Effector memory CD4-positive, alpha-beta T cell (primary cell): ENCODE measurements at places on chromosomes 3 and 15.

DNA sequence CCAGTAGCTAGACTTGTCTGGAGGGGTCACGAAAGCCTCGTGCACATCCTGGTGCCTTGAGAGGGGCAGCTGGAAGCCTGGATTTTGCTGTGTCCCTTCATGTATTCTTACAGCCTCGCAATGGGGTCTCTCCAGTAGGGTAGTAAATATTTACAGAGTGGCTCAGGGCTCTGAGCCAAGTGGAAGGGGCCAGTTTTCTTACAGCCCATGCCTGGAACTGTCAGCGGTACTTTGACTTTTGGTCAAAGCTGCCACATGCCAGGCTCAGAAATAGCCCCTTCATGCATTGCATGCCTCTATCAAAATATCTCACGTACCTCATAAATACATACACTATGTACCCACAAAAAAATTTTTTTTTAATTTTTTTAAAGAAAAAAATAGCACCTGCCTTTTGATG, 119.2 kb downstream of the OSBPL10 start:
- H3K27ac ChIP-seq, result no peak overlapping the region
- no peaks in the 10 kb centered on the region for H3K4me1 ChIP-seq
- no peaks in the 10 kb centered on the region for H3K27me3 ChIP-seq
- DNase-seq, result no peak

DNA sequence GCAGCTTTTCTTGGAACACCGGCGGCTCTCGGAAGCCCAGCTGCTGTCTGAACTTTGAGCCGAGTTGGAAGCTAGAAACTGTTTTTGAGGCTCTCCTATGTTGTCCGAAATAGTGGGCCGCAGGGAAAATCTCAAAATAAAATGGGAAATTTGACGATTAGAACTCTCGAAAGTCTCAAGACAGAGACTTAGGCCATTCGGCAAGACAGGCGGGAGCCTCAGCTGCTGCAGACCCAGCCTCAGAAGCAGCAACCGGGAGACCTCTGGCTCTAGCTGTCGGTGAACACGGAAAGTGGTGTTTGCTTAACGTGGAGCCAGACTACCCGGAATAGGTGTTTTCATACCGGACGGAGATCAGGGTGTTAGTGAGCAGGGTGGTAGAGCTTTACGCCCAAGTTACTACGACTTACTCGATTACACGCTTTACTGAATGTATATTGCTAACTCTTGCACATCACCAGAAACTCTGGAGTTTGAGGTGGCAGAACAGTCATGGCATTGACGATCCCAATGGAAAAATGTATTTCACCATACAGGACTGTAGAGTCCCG, 357 bp upstream of the MAN2C1 start:
- peak overlapping the region; percentile 93 for H3K27ac ChIP-seq
- H3K27me3 ChIP-seq, result no peaks in the 10 kb centered on the region
- H3K4me1 ChIP-seq, result peaks cover 6% of the 10 kb centered on the region
- DNase-seq, result no peak

- H3K4me3 ChIP-seq, result no peak overlapping the region
- H3K4me1 ChIP-seq, result no peaks in the 10 kb centered on the region
Measured at GRCh38 chr15:39976291-39977274, 42.7 kb downstream of the EIF2AK4 start.

GRCh38 chr15:68430471-68431036, 1.4 kb downstream of the ITGA11 start:
- H3K4me1 ChIP-seq, result no peaks in the 10 kb centered on the region
- H3K4me3 ChIP-seq, result no peak overlapping the region
- H3K27me3 ChIP-seq, result peaks cover 7% of the 10 kb centered on the region
- no peak overlapping the region for H3K27ac ChIP-seq
- no peaks in the 10 kb centered on the region for H3K36me3 ChIP-seq
- DNase-seq, result no peak

DNA sequence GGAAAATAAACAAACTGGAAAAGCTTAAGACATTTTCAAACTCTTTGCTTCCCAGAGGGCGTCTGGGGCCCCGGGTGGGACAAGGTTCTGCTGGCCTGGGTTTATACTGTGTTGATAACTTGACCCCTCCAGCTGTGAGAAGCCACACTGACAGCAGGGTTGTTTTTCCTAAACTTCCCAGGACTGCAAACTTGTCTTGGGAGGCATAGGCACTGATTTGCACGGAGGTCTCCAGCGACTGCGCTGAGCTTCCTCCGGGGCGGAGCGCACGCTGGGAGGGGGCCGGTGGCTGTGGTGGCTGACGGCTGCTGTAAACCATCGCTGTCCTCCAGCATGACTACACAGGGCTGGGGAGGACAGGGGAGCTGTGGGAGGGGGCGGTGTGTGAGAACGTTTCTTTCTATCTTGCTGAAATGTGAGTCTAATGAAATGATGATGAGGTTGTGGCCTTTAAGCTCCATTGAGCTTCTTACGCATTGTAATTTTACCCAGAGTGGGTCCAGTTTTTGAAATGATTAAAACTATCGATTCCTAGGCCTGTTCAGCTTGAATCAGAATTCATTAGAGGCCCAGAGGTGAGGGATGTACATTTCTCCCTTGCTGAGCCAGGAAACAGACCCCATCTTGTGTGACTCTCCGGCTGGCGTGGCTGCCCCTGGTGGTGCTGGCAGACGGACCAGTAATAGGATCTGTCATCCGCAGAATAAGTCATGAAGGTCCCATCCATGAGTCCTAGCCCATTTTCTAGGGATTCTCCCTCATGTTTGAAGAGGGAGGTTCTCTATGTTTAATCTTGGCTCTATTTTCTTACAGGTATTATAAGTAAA, 40.5 kb upstream of the VPS8 start:
- H3K27me3 ChIP-seq, result no peaks in the 10 kb centered on the region
- DNase-seq, result no peak
- H3K4me3 ChIP-seq, result no peak overlapping the region
- H3K27ac ChIP-seq, result no peak overlapping the region
- H3K4me1 ChIP-seq, result no peaks in the 10 kb centered on the region

DNA sequence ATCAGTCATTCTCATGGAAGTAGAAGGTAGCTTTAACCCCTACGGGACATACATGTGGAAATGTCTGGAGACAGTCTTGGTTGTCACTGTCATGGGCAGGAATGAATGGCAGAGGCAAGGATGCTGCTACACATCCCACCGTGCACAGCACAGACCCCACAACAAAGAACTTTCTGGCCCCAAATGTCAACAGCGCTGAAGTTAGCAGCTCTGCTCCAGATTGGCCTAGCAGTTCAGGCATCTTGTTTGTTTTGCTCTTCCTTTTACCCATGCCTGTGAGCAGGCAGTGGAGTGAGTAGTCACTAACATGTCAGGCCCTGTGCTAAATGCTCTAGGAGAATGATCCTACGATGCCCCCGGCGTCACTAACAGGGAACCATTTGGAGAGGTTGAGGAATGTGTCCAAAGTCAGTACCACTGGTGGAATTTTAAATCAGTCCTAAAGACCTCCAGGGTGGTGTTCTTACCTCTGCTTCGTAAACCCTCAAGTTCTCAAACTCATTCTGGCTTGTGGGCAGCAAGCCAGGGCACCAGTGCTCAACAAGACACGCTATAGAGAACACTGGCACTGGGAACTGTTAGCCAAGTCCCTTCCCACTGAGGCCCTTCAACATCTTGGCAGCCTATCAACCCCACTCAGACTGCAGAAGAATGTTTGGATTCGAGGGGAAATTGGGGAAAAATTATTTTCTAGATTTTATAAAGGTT, 142.2 kb downstream of the FOXP1 start:
- H3K27me3 ChIP-seq, result no peaks in the 10 kb centered on the region
- H3K27ac ChIP-seq, result peak overlapping the region; percentile 50
- DNase-seq, result no peak
- no peaks in the 10 kb centered on the region for H3K36me3 ChIP-seq
- H3K4me3 ChIP-seq, result no peak overlapping the region

- no peaks in the 10 kb centered on the region for H3K27me3 ChIP-seq
- no peaks in the 10 kb centered on the region for H3K36me3 ChIP-seq
- DNase-seq, result no peak
- no peak overlapping the region for H3K27ac ChIP-seq
- no peak overlapping the region for H3K4me3 ChIP-seq
- no peaks in the 10 kb centered on the region for H3K4me1 ChIP-seq
Measured at GRCh38 chr3:183434992-183435391, 6.6 kb upstream of the MCF2L2 start.

- no peak overlapping the region for H3K4me3 ChIP-seq
- no peak overlapping the region for H3K27ac ChIP-seq
- H3K27me3 ChIP-seq, result no peaks in the 10 kb centered on the region
Measured at GRCh38 chr15:49817100-49817499, 196.3 kb downstream of the DTWD1 start.

DNA sequence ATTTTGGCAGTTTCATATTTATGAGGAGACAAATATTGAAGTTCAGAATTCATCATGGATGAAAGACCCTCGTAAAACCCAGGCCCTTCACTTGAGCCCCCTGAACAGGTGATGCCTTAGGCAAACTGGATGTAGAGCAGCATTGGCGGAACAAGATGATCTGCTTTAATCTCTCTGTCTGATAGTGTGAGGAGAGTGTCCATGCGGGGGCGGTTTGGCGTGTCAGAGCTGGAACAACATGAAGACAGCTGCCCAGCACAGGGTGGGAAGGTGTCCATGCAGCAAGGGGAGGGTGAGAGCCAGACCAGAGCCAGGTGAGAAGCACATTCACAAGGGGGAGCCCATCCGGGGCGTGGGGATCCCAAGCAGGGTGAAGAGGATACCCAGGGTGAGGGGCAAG, 31.8 kb upstream of the ANP32A start:
- H3K36me3 ChIP-seq, result no peaks in the 10 kb centered on the region
- no peaks in the 10 kb centered on the region for H3K4me1 ChIP-seq
- H3K27ac ChIP-seq, result no peak overlapping the region
- DNase-seq, result no peak
- H3K4me3 ChIP-seq, result no peak overlapping the region

DNA sequence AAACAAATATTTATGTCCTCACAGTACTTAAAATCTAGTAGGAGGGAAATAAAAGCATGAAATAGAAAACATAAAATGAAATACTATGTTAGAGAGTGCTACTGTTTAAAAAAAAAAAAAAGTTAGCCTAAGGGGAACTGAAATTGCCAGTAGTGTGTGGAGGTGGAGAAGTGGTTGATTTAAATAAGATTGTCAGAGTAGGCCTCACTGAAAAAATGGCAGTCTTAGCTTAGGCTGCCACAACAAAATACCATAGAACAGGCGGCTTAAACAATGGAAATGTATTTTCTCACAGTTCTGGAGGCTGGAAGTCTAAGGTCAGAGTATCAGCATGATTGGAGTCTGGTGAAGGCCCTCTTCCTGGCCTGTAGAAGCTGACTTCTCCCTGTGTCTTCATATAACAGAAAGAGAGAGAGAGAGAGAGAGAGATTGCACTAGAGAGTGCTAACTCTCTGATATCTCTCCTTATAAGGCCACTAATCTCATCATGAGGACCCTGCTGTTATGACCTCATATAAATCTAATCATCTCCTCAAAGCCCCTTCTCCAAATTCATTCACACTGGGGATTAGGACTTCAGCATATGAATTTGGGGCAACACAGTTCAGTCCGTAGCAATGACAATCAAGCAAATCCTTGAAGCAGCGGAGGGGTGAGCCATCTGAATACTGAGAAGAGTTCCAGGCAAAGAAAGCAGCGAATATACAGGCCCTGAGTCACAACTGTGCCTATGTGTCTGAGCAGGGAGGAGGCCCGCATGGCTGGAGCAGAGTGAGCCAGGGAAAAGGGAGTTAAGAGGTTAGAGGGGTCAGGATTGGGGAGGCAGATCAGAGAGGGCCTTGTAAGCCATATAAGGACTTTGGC, 23.6 kb upstream of the LRRC34 start:
- no peak overlapping the region for H3K27ac ChIP-seq
- no peaks in the 10 kb centered on the region for H3K4me1 ChIP-seq
- DNase-seq, result no peak

- H3K36me3 ChIP-seq, result no peaks in the 10 kb centered on the region
- DNase-seq, result no peak
- H3K4me3 ChIP-seq, result no peak overlapping the region
Measured at GRCh38 chr3:134367869-134368750, 6.1 kb downstream of the AMOTL2 start.

DNA sequence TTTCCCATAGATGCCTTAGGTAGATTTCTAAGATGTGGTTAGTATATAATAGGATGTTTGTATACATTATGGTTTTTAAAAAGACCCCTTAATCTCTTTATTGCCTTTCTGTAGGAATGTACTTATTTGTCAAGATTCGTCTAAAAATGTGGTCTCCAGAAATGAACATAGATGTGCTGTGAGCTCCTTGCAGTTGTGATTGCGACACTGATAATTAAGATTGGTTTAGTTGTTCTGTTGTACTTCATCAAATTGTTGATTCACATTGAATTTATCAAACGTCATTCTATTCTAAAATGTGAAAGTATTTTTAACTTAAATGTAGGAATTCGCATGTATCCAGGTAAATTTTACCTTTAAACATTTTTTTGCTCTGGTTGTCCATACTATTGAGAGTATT, 51.2 kb downstream of the CMC1 start:
- no peaks in the 10 kb centered on the region for H3K36me3 ChIP-seq
- H3K4me3 ChIP-seq, result no peak overlapping the region
- no peak for DNase-seq
- H3K4me1 ChIP-seq, result no peaks in the 10 kb centered on the region
- no peaks in the 10 kb centered on the region for H3K27me3 ChIP-seq
- no peak overlapping the region for H3K27ac ChIP-seq

DNA sequence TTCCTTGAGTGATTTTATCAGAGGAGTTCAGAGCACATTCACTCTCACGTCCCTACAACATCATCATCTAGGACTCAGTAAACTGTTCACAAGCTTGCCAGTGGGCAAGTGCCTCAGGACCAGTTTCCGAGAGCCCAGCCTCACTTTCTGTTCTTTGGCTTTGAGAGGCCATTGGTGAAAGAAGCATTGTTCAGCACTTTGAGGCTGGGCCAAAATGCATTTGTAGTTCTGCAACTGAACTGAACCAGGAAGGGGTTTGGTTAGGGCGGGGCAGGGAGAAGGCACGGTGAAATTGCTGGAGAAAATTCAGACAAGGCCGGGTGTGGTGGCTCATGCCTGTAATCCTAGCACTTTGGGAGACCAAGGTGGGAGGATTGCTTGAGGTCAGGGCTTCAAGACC, 222.1 kb upstream of the CHRM5 start:
- H3K4me3 ChIP-seq, result no peak overlapping the region
- no peak for DNase-seq
- H3K27me3 ChIP-seq, result no peaks in the 10 kb centered on the region
- H3K36me3 ChIP-seq, result no peaks in the 10 kb centered on the region

GRCh38 chr15:99010768-99011167, 3.2 kb upstream of the PGPEP1L start:
- H3K27ac ChIP-seq, result no peak overlapping the region
- no peak for DNase-seq
- H3K4me3 ChIP-seq, result no peak overlapping the region
- H3K4me1 ChIP-seq, result no peaks in the 10 kb centered on the region
- H3K36me3 ChIP-seq, result no peaks in the 10 kb centered on the region

DNA sequence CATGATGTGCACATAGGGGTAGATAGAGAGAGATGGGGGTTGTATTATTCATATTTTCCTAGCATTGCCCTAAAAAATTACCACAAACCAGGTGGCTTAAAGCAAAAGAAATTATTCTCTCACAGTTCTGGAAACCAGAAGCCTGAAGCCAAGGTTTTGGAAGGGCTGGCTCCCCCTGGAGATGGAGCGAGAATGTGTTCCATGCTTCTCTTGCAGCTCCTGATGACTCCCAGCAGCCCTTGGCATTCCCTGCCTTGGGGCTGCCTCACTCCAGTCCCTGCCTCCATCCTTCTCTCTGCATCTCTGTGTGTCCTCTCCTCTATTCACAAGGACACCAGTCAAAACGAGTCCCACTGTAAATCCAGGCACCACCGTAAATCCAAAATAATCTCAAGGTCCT, 91.5 kb upstream of the FAM174B start:
- no peak for DNase-seq
- H3K27me3 ChIP-seq, result no peaks in the 10 kb centered on the region
- no peaks in the 10 kb centered on the region for H3K36me3 ChIP-seq
- no peak overlapping the region for H3K27ac ChIP-seq
